ENCODE measurements at places on chromosomes 6 and 20.

- no peak for DNase-seq
Measured at GRCh38 chr20:32050851-32051556, 1.0 kb upstream of the HCK start.

DNA sequence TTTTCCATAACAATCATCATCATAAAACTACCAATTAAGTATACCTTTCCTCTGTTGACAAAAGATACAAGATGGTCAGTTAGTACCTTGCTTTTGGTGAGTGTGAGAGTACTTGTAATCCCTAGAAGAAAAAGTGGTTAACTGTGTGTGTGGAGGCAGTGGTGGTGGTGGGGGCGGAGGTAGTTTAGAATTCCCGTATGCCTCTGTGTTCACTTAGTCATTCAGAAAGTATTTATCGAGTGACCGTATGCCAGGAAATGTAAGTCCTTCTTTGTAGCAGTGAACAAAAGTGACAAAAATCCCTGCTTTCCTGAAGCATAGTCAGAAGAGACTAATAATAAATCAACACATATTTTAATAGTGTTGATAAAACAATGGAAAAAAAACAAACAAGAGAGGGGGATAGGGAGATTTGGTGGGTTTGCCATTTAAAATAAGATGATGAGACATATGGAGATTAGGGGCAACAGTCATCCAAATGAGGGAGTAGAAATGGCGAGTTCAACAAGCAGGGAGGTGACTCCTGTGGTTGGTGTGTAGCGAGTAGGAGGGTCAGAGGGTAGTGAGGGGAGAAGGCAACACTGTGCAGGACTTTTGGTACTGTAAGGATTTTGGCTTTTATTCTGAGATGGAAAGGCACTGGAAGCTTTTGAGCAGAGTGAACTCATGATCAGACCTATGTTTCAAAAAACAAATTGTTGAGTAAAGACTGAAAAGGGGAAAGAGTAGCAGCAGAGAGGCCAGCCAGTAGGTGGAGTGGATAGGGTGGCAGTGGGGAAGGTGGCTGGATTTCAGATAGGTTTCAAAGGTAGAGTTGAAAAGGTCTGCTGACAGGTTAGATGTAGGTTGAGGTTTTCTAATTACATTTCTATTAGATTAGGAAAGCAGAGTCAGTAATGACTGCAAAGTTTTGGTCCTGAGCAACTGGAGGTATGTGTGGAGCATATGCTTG is 40.3 kb upstream of the SIM1 start:
- DNase-seq, result no peak

- DNase-seq, result no peak
Measured at GRCh38 chr6:88650029-88650619, 313.3 kb downstream of the RNGTT start.

GRCh38 chr6:118843685-118844390 is 50.1 kb upstream of the ASF1A start:
- no peak for DNase-seq

DNA sequence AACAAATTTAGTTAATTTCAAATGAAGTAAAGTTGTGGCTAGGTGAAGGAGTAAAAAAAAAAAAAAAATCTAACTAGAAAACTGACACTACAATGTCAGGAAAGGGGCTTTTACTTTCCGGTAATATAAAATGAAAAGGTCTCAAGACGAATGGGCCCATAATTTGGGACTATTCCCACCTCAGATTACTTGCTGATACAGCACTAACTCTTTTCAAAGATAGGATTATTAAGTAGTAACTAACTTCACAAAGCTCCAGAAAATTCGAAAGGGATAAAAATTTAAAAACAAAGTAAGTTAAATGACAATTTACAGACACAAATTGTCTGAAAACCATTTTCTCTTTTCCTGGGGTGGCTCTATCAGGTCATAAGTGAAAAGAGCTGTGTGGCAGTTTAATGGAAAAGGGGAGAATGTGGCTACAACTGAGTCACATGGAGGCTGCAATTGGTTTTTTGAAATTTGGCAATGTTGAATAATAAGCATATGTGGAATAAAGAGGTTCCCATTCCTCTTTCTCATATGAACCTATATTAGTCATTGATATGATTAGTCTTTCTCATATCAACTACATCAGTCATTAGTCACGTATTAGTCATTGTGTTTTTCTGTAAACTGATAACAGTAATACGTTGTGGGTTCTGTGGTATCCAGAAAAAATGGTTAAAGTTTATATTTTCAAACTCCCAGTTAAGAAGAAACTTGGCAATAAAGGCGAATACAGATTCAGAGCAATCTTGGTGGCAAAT is 78.0 kb downstream of the RWDD2A start:
- no peak for DNase-seq

GRCh38 chr20:37596168-37596567 is 68.5 kb upstream of the BLCAP start:
- no peak for DNase-seq

DNA sequence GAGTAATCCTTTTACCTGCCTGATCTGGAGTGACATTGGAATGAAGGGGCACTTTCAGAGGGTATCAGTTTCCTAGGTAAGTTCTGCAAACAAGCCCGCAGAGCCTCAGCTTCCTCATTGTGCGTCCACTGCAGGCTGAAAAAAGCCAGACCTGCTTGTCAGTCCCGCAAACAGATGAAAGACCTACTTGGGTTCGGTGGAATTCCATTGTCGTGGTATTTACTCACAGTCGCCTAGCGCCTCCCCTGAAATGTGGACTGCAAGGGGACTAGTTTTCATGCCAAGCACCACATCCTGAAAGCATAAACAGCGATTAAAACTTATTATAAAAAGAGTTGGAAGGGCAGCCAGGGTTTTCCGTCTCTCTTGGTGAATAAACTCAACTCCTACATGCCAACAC is 121.5 kb downstream of the PAX1 start:
- DNase-seq, result no peak

DNA sequence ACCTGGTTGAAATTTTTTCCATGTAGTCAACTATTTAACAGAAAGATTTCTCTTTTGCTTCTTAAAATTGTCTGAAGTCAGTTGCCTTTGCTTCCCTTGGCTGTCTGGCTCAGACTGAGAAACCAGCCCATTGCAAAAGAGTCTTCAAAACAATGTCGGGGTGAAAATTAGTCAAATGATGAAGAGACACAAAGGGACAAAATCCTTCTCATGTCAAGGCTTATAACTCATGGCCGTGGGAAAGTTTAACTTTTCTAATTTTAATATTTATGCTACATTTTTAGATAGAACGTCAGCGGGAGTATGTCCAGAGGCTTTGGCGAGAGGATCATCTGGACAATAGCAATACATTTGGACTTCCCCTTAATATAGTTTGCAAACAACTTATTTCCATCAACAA is 127.2 kb downstream of the CD164 start:
- no peak for DNase-seq

GRCh38 chr6:12379181-12379580 is 89.0 kb downstream of the EDN1 start:
- no peak for DNase-seq

GRCh38 chr20:19928328-19929011 is 88.7 kb upstream of the NAA20 start:
- DNase-seq, result no peak

- DNase-seq, result no peak
Measured at GRCh38 chr20:18133962-18134361, 3.7 kb upstream of the KAT14 start.

DNA sequence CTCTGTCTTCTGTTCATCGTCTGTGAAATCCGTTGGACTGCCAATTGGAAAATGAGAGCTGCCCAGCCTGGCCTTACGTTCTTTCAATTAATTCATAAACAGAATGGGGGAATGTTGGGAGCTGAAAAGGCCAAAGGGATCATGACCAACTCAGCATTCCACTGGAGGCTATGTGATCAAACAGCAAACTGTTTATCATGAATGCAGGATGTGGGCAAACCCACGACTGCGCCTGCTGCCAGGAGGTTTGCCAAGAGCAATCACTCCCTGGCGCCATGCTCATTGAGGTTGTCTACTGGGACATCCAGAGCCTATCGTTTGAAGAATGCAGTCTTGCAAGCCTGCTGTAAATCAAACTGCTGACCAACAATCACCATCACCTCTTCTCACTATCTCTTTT is 9.3 kb upstream of the FKBP1A start:
- DNase-seq, result no peak

- DNase-seq, result no peak
Measured at GRCh38 chr6:34584694-34585093, 28.6 kb upstream of the SPDEF start.

DNA sequence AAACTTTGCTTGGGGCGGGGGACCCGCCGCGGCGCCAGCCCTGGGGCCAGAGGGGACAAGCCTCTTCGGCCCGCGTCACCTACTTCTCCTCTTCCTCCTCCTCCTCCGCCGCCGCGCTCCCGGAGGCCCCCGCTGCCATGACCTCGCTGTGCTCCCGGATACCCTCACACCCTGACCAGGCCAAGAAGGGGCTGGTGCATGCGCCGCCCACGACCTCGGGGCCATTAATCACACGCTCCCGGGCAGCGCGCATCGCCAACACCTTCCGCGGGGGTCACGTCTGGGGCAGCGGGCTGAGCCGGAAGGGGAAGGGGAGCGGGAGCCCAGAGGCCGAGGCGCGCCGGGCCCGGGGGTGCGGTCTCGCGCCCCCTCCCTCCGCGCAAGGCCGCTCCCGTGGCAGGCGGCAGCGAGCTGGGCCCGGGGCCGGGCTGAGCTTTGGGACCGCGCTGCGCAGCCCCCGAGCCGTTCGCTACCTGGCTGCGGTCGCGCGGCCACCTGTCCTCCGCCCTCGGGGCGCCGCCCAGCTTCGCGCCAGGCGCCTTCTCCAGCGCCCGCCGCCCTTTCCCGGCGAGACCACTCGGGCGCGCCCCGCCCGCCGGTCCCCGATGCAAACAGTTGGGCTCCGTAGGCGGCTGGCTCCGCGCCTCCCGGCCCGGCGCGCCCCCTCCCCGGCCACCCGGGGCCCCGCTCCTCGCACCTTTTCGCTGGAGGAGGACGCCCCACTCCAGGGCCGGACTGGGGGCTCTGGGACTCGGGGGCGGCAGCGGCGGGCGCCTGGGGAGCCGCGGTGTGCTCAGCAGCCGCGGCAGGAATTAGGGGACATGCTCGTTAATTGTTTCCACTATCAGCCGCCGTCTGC is 575 bp upstream of the CNR1 start:
- no peak for DNase-seq

DNA sequence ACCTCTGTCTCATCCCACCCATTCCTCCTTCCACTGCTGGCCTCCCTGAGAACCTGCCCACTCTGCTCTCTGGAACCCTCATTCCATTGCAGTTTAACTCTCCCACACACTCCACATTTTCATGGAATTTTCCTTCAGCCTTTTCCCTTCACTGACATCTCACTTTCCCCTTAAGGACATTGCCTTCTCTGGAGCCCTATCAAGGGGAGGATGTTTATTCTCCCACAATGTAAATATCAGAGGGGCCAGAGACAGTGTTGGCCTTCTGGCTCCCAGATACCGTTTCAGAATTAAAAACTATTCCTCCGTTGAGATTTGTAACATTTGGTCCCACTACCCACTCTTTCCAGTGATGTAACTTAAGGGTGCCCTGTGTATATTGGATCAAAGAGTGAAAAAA is 199.5 kb upstream of the KCNK16 start:
- no peak for DNase-seq

GRCh38 chr6:125302840-125303511 is 1.2 kb upstream of the HDDC2 start:
- DNase-seq, result no peak

DNA sequence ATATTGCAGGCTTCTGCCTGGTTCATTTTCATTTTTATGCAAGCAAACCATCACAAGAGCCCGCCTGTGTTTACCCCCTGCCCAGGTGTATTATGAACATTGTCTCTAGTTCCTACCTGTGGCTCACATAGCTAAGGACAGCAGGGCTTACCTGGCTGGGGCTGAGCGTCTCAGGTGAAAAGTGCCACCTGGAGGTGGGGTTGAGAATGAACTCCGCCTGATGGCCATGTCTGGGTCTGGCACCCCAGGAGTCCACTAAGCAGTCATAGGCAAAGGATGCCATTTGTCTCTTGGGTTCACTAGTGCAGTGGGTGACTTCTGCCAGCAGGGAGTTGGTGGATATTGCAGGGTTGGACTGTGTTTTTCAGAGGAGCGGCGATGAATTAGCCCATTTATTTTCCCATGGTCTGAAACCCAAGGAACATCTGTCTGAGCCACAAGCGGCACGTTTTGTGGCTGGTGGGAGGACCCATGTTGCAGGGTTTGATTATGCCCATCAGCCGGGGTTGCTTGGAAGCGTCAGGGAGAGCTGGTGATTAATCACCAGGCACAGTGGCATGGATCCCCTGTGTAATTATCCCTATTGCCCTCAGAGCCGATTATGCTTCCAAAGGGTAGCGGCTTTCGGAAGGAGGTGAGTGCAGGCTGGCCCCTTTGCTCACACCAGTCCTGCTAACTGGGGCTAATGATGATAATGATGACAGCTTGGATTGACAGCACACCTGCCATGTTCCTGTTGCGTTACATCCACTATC is 92.1 kb downstream of the CDH26 start:
- DNase-seq, result no peak

- DNase-seq, result no peak
Measured at GRCh38 chr6:97136626-97137358, 146.2 kb downstream of the MMS22L start.

GRCh38 chr6:148085631-148086331 is 256.9 kb upstream of the SASH1 start:
- DNase-seq, result no peak

DNA sequence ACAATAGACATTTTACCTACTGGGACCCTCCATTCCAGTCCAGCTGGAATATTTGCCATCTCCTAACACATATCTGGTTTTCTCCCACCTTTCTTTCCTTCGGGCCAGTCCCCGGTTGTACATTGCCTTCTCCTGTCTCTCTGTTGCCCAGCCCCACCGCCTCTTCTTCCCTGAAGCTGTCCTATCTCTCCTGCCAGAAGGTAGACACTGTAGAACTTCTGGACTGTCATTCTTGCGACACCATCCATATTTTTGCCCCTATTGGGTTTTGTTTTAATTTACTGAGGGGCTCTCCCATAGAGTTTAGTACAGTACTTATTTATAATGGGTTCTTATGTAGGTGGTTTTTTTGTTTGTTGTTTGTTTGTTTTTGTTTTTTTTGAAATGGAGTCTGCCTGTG is 4.9 kb downstream of the PTK7 start:
- DNase-seq, result no peak

DNA sequence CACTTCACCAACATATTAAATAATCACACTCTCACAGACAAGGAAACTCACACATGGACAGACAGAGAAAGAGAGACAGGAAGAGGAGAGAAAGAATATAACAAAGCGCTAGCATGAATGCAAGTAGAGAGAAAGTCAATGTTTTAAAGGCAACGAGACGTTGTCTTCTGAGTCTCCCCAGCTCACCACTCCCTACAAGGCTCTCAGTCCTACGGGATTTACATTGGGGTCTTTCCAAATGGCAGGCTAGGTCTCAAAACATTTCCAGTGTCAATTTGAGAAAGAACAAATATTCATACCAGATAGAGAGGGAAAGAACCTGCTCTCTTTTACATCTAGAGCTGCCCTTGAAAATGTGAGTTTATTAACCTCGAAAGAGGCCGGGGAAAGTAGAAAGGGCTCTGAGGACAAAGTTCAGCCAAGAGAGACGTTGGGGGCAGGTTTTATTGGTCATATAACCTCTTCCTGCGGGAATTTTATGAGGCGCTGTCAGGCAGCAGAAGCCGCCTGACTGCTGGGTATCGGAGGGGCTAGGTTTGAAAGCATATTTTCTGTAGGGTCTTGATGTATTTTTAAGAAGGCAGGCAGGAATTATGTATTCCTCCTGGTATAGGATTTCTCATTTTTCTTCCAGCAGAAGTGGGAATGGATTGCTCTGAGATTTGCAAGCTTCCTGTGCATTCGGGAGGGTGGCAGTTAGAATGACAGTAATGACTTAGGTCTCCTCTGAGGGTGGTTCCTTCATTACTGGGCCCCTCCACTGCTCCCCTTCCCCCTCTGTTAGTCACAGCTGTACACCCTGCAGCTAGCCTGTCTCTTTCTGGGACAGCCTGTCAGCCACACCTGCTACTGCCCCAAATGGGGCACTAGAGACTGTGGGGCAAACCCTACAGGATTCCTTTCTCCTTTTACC is 34.4 kb upstream of the KIF16B start:
- DNase-seq, result no peak
